Muscle of leg (tissue), 16 donors: ENCODE measurements at places on chromosomes 12 and 14.

DNA sequence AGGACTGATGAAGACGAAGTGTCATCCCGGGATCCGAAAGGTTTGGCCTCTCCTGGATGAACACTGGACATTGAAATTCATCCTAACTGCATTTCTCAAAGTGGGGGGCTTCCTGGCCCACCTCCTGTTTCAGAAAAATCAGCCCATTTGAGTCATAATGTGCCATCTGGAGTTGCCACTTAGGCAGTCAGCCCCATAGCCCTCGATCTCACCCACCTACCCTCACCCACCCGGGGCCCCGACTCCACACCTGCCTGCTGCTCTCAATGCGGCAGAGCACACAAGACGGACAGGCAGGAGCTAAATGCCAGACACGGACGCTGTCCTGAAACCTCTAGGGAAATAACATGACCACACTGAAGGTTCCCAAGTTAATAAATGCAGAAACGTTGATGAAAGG is 12.6 kb downstream of the DLK1 start:
- peak; percentile 26 for DNase-seq

DNA sequence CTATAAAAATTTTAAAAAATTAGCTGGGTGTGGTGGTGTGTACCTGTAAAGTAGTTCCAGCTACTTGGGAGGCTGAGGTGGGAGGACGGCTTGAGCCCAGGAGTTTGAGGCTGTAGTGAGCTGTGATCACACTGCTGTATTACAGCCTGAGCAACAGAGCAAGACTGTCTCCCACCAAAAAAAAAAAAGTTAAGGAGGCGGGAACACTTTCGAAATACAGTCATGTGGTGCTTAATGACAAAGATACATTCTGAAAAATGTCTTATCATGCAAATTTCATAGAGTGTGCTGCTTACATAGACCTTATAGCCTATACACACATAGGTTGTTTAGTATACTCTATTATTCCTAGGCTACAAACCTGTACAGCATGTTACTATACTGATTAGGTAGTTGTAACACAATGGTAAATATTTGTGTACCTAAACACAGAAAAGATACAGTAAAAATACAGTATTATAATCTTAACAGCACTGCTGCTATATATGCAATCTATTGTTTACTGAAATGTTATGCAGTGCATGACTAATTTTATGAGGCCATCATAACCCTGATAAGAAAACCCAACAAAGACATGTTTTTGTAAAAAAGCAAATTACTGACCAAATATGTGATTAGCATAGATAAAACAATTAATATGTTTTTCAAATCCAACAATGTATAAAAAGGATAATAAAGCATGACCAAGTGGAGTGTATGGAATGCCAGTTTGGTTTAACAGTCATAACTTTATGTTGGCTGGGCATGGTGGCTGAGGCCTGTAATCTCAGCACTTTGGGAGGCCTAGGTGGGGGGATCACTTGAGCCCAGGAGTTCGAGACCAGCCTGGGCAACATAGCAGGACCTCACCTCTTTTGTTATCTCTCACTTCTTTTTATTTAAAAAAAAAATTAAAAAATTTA is 11.4 kb downstream of the EIF2S1 start:
- no peak for DNase-seq

DNA sequence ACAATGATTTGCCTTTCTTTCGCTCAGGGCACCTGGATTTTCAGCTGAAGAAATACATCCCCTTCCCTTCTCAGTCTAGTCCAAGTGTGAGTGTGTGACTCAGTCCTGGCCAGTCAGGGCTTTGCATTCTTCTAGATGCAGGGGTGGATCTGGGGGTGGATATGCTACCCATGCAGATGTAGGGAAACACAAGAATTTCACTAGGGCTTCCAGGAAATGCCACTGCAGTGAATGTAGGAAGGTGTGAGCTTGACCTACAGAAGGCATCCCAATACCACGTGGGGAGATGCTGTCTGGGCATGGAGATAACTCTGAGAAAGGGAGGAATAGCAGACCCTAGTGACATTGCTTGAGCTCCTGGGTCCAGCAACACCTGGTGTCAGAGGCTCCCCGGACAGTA is 404.2 kb downstream of the GLT1D1 start:
- no peak for DNase-seq

DNA sequence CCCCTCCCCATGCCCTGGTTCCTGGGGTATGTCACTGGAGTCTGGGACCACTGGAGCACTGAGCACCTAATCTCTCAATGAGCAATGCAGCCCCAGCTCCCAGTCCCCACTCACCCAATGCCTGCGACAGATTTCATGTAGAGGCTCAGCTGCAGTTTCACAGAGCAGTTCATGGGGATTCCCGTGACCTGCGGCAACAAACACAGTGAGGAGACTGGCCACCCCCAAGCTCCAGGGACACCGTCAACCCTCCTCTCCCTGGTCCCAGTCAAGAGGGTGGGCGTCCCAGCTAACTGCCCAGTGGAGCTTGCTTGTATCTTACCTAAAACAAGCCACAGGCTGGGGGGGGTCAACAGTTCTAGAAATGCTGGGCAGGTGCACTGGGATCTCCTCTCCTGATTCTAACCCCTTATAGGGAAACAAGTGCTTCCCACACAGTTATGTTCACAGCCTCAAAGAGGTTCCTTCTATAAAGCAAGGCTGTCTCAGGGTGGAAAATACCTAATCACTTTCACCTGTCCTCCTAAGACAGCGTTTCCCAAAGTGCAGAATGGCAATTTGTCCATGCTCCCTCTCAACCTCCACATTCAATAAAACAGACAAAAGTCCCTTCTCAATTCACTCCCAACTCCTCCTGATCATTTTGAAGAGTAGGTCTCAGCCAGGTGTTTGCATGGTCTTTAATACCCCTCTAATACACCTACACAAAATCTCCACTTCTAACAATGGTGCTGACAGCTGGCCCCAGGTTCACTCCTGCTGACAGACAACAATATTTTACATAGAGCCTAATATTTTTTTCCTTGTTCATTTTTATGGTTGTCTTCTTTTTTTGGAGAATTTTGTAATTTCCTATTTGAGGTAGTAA is 68.3 kb downstream of the SCARB1 start:
- no peak for DNase-seq

DNA sequence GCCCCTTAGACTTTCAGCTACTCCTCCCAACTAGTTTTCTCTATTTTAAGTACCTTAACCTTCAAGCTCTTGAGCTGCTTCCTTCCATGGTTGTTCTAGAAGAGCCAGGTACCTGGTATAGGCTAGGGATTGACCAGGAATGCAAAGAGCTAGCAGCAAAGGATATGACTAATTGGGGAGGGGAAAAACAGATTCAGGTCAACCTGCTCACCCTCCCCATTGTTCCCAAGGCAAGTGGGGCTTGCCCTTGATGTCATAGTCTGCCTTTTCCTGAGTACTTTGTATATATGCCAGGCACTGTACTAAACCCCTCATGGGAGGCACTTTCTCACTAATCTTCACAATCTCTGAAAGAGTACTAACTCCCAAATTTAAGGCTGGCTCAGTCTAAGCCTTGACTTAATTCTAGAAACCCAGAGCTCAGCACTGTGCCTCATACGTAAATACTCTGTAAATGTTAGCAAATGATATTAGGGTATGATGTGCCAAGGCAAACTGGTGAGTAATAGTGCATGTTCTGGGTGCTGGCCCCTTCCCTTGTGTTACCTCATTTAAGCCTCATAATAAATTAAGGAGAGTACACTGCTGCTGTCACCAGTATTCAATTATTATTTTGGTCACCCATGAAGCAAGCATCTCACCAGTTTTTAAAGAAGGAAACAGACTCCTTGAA is 42.2 kb downstream of the SUDS3 start:
- DNase-seq: no peak

- no peak for DNase-seq
Observed at GRCh38 chr14:102421411-102422057, 58.8 kb downstream of the TECPR2 start.

GRCh38 chr14:81478446-81478845 is 55.2 kb downstream of the SEL1L start:
- DNase-seq: no peak
